Fibroblast of lung (primary cell): ENCODE measurements at places on chromosomes 12 and 14. TPM values are rescaled to one million over a fixed set of nuclear protein-coding genes. Genes with fewer than 3 reads are reported as not detected.
A peak's percentile ranks its signal among the peaks of the same experiment; 100 is the strongest.

- DNase-seq: no peak
These were observed 735 bp upstream of the P2RX7 start for GRCh38 chr12:121131941-121132341.

GRCh38 chr12:27400856-27401354 is 45.6 kb upstream of the SMCO2 start:
- no peak for DNase-seq

DNA sequence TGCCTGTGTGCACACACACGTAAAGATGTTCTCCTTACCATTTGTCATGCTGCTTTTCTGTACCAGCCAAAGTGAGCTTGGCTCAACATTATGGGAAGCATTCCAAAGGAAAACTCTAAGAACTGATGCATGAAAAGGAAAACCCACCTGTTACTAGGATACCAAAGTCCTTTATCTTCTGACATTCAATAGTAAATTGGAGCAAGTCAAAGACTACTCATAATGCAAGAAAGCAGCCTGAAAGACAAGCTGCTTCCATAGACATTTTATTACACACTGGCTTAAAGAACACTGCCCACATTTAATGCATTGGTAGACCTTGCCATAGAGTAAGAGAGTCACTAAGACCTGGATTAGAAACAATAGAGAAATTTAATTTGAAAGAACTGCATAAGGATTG is 159.0 kb downstream of the LRIG3 start:
- DNase-seq: no peak

GRCh38 chr12:87349681-87350080 is 679.5 kb downstream of the C12orf50 start:
- no peak for DNase-seq

DNA sequence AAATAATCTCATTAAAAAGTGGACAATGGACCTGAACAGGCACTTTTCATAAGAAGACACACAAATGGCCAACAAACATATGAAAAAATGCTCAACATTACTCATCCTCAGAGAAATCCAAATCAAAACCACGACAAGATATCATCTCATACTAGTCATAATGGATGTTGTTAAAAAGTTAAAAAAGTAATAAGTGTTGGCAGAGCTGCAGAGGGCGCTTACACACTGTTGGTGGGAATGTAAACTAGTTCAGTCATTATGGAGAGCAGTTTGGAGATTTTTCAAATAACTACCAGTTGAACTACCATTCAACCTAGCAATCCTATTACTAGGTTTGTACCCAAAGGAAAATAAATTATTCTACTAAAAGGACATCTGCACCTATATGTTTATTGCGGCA is 47.2 kb downstream of the FOXG1 start:
- DNase-seq: no peak

GRCh38 chr12:45464699-45465098 is 248.8 kb downstream of the ANO6 start:
- no peak for DNase-seq

GRCh38 chr12:15276088-15276698 is 46.1 kb upstream of the PTPRO start:
- peak; percentile 70 for DNase-seq

GRCh38 chr14:67820428-67820971 is 921 bp downstream of the RAD51B start:
- peak; percentile 14 for DNase-seq

- no peak for DNase-seq
These were observed 1.2 kb downstream of the ANKRD9 start for GRCh38 chr14:102508410-102508773.

- no peak for DNase-seq
These were observed 99.6 kb downstream of the ANO6 start for GRCh38 chr12:45315462-45315861.

DNA sequence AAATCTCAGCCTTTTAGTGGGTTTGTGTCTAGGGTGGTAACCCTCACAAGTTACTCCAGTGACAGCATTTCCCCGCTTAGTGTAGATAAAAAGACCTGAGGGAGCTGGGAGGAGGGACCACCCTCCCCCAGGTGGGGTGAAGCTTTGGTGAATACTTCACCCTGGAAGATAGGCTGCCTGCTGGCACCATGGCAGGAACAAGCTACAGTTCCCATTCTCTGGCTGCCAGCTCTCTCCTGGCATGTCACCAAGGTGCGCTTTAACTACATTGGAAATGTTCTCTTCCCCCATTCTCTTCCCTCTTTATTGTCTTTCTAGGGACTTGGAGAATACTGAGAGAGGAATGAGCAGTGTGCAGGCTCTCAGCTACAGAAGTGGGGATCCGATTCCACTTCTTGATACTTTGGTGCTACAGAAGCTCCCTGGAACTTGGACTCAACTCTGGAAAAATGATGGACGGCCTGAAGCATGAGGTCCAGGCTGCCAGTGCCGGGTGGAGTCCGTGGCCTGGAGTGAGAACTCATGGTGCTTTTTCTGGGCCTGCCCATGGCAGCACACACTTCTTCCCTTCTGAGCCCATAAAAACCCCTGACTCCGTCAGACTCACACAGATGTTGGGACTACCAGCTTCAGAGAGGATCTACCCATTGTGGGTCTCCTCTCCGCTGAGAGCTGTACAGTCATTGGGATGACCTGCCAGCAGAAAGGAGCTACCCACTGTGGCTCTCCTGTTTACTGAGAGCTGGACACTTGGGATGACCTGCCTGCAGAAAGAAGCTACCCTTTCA is 198.0 kb downstream of the ADGRD1 start:
- DNase-seq: no peak

DNA sequence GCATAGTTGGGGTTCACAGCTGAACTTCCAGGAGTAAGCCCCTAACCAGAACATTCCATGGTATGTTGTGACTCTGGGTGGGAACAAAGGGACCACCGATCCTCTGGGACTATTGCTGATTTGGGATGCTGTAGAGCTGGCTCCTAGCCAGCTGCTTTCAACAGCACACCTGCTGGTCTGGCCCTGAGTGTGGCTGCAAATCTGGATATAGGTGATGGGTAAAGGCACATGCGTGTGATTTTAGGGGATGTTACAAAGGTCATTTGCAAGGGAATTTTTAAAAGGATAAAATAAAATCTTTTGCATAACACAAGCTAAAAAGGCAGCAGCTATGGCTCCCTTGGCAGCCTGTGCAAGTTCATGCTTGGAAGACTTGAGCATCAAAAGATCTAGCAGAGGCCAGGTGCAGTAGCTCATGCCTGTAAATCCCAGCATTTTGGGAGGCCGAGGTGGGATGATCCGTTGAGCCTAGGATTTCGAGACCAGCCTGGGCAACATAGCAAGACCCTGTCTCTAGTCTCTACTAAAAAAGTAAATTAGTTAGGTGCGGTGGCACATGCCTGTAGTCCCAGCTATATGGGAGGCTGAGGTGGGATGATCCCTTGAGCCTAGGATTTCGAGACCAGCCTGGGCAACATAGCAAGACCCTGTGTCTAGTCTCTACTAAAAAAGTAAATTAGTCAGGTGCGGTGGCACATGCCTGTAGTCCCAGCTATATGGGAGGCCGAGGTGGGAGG is 1.6 kb downstream of the ALDH2 start:
- no peak for DNase-seq

GRCh38 chr14:104545942-104546501 is 33.5 kb upstream of the C14orf180 start:
- no peak for DNase-seq

DNA sequence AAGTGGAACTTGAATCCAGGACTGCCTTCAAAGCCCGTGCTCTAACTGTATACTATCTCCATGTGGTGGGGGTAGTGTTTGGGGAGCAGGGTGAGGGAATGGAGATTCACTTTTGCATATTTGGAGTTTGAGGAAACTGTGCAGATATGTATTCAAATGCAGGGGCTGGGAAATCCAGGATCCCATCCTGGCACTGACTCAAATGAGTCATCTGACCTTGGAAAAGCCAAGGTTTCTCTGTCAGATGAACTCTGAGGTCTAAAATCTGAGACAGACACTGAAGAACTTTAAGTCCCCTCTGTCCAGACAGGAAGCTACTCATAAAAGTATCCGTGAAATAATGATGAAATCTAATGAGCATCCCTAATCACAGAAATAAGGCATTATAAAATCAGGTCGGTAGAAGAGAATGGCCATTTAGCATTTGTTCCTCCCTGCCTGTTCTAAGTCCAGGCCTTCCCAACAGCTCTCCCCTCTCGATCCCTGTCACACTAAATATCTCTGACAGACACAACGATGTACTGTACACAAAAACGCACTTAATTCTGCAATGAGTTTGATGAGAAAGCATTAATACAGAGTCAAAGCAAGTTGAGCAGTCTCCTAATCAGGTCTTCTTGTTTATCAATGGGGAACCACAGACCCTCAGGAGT is 14.4 kb downstream of the NIN start:
- peak; percentile 60 for DNase-seq

GRCh38 chr12:58787021-58787760 is 133.1 kb downstream of the LRIG3 start:
- DNase-seq: peak; percentile 51

GRCh38 chr14:85308531-85309300 is 221.2 kb upstream of the FLRT2 start:
- no peak for DNase-seq

GRCh38 chr12:7907009-7907408 is 29.0 kb downstream of the SLC2A3 start:
- peak; percentile 57 for DNase-seq

DNA sequence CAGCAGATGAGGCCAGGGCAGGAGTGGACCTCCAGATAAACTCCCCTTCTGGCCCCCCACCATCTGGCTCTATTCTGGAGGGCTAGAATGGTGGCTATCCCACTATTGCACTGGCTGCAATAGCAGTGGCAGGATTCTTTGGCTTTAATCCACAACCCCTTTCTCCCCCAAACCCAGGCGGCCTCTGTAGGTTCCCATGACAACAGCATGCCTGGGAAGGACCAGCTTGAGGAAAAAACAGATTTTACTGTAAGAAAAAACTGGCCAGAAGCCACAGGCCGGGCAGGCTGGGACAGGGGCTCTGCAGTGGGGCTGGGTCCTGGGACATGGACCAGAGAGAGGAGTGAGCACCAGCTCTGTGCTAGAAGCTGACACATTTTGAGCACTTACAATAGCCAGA is 13.6 kb upstream of the ACVR1B start:
- DNase-seq: no peak

DNA sequence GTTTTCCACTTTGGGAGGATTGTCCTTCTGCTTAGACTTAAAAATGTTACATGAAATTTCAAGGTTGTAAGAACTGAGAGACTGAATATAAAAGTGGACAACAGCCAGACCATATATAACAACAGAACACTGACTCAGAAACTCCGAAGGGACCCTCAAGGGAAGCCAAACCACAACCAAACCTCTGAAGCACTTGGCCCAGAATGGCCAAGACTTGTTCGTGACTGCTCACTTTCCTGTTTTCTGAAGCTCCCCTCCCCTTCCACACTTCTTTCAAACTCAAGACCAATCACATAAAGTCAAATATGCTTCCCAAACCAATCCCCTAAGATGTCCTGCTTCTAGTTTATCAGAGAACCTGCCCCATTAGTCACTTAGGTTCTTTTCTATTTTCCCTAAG is 13.7 kb downstream of the OR6J1 start:
- DNase-seq: peak; percentile 97

Gene IFNG-AS1
- polyA plus RNA-seq: not detected in 2 replicates

Gene FGF6
- not detected in 2 replicates for polyA plus RNA-seq

Gene MEG3
- 58.0 and 104 TPM in 2 replicates for polyA plus RNA-seq

Gene GALNT6
- polyA plus RNA-seq: 25.2 and 74.2 TPM in 2 replicates
